Kidney epithelial cell (primary cell): ENCODE measurements at places on chromosomes 1 and 21. TPM values are rescaled to one million over a fixed set of nuclear protein-coding genes. Genes with fewer than 3 reads are reported as not detected.

PGLYRP3 gene
- total RNA-seq: not detected in 2 replicates

FCRL4 gene
- total RNA-seq: not detected in 2 replicates

TAL1 gene
- 0.71 and 0.75 TPM in 2 replicates for total RNA-seq

ADORA3 gene
- not detected in 2 replicates for total RNA-seq

REG4 gene
- not detected in 2 replicates for total RNA-seq

DNA sequence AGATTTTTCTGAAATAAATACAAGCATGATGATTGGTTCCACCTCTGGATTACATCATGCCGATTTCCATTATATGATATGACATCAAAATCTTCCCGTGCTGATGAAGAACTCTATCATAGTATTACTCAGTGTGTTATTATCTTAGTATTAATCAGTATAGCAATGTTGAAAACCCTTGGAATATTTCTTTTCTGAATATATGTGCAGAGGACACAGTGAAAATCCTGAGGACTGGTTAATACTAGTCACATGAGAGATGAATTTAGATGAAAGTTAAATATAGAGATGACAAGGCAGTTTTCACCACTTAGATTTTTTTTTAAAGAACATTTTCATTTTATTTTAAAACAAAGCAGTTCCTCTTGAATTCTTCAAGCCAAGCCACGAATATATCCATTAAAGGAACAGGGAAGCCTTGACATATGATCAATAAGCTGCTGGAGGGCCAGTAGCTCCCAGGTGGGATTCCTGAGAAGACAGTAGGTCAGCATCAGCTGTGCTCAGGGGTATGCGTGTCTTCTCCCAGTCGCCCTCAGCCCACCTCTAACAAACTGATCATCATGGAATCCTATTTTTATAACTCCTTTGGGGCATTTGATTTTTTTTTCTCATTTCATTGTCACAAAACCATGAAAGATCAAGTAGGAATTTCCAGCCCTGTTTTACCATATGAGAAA is 56.2 kb upstream of the UBE2U start:
- no peak for DNase-seq

GRCh38 chr1:234745844-234746797 is 136.1 kb upstream of the IRF2BP2 start:
- peak; percentile 96 for DNase-seq

GRCh38 chr1:89905395-89906058 is 84.7 kb downstream of the LRRC8D start:
- DNase-seq: no peak

GRCh38 chr1:57736940-57737339 is 313.1 kb upstream of the DAB1 start:
- no peak for DNase-seq

DNA sequence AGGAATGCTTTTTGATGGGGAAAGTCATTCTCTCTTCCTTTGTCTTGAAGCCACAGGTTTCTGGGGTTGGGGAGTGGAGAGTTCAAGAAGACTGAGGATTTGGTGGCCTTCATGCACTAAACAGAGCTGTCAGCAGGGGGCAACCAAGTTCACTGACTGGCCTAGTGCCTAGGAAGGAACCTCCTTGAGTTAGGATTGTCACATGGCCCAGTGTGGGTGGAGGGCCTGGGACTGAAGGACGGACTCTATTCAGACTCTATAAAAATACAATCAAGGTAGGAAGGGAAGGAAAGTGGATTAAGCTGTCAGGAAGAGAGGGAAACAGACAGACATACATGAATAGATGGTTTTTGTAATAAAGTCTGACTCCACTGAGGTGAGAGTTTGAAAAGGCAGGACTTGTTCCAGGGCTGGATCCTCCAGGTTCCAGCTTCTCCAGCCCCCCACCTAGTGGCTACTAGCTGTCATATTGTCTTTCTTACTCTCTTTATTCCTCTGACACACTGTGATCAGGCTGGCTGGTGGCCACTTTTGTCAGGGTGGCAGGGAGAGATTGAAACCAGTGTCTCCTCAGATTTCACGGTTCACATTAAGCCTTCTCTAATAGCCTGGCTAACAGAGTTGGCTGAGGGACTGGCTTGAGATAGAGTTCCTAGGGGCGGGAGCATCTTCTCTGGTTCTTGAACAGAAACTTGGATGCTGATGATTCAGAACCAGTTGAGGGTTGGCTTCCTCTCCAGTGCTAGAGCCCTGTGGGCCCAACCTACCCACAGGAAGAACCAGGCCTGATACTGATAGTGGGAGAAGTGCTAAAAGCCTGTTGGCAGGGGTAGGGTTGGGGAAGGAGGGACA is 4.1 kb upstream of the SH3BGRL3 start:
- no peak for DNase-seq

DNA sequence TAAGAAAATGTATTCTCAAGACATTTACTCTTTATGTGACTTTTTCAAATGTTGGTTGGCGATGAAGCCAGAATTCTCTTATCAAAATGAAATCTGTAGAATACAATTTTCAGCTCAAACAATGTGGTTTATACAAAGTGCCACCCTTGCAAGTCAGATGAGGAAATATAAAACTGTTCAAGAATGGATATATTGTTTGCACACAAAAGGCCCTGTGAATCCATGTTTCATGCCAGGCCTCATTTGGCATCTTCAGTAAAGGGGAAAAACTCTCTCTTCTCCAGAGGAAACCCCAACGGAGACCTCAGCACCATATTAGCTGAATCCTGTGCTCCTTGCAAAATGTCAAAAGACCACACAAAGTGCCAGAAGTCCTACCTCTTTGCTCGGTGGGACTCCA is 310.4 kb downstream of the RRAGC start:
- no peak for DNase-seq
